ENCODE measurements at places on chromosomes 7 and 10.

- DNase-seq, result no peak
Observed at GRCh38 chr7:39594988-39595620, 28.3 kb upstream of the RALA start.

- no peak for DNase-seq
Observed at GRCh38 chr7:69173846-69174245, 424.4 kb upstream of the AUTS2 start.

GRCh38 chr7:43766564-43766963, 8.1 kb downstream of the BLVRA start:
- DNase-seq, result no peak

- no peak for DNase-seq
Observed at GRCh38 chr7:96440328-96440727, 118.4 kb upstream of the SLC25A13 start.

DNA sequence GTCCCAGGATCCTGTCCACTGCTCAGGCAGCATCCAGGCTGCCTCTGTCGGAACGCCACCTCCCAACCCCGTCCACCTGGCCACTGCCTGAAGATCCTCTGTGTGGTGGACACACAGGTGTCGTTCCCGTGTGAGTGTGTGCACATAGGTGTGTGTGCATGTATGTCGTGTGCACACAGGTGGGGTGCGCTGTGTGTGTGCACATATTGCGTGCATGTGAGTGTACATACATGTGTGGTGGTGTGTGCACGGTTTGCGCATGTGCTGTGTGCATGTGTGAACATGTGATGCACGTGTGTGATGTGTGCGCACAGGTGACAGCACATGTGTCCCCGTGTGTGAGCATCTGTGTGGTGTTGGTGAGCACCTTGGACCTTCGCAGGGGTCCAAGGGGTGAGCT, 7.1 kb downstream of the TMEM184A start:
- no peak for DNase-seq

- no peak for DNase-seq
Observed at GRCh38 chr7:4612939-4613841, 68.9 kb upstream of the FOXK1 start.

GRCh38 chr10:20887706-20888555, 9.2 kb downstream of the NEBL start:
- DNase-seq, result no peak

DNA sequence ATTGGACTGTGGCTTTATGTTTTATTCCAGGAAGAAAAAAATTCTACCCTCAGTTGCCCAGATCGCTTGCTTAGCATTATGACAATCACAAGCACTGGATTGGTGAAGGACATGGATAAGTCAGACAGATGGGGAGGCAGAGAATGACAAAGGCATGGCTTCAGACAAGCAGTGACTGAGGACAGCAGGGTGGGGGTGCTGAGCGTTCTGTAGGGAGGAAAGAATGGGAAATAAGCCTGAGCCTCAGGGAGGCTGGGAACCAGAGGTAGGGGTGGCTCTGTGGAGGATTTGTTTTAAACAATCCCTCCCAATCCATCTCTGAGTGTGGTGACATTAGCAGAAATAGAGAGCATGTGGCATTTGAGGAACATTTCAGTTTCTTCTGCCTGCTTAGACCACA, 896.9 kb downstream of the CCSER2 start:
- DNase-seq, result no peak

DNA sequence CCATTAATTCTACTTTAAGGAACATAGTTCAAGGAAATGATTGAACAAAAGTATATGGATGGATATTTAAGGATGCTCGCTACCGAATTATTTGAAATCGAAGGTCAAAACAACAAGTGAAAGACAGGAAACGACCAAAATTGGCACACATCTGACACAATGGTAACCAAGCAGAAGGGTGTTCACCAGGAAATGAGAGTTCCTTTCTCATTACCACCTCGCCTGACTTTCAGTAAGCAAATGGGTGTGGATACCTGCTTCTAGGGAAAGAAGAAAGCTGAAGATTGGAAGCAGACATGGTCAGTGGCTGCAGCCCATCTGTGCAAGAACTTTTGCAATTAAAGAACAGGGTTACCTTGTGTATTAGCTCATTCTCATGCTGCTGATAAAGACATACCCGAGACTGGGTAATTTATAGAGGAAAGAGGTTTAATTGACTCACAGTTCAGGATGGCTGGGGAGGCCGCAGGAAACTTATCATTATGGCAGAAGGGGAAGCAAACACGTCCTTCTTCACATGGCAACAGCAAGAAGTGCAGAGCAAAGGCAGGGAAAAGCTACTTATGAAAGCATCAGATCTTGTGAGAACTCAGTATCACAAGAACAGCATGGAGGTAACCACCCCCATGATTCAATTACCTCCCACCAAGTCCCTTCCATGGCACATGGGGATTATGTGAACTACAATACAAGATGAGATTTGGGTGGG, 6.2 kb upstream of the TMEM273 start:
- DNase-seq, result no peak

GRCh38 chr7:15558756-15559155, 3.1 kb downstream of the AGMO start:
- DNase-seq, result no peak

- DNase-seq, result no peak
Observed at GRCh38 chr10:47164800-47165128, 135.2 kb upstream of the GDF10 start.

DNA sequence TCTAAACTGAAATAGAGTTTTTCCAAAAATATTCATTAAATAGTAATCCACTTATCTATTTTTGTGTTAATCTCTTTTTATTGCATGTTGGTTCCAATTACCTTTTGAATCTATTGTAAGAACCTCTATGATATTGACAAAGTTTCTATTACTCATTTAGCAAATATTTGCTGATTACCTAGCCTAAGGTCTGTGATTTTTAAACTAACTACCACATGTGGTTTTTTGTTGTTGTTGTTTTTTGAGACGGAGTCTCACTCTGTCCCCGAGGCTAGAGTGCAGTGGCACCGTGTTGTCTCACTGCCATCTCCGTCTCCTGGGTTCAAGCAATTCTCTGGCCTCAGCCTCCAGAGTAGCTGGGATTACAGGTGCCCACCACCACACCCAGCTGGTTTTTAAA, 2.0 kb upstream of the ASB13 start:
- DNase-seq, result no peak

GRCh38 chr7:20301311-20301939, 29.3 kb upstream of the ITGB8 start:
- no peak for DNase-seq

DNA sequence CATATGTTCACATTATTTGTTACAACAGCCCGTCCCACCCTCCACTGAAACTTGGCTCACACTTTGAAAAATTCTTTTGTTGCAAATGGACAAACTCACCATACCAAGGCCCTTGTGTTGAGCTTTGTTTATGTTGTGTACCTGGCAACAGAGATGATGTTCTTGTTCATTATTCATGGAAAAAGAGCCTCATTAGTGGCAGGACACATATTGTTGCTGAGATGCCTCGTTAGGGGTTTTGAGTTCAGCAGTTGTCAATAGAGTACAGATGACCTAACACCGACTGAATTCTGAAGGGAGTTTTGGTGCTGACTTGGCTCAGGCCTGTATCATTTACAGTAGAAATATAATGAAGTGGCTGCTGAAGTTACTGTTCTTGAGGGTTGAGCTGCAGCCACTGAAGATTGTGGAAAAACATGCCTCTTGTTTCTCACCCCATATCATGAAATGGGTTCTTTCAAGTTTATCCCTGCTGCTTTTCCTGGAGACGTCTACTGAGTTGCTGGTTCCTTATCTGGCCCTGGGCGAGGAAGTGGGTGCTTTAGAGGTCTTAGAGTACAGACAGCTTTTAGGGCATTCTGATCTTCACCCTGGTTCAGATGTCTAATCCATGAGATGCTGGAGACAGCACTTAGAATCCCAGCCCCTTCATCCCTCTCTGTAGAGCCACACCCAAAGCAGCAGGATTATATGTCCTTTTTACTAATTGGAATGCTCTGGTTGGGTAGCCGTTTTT, 149.7 kb downstream of the WNT2 start:
- no peak for DNase-seq

DNA sequence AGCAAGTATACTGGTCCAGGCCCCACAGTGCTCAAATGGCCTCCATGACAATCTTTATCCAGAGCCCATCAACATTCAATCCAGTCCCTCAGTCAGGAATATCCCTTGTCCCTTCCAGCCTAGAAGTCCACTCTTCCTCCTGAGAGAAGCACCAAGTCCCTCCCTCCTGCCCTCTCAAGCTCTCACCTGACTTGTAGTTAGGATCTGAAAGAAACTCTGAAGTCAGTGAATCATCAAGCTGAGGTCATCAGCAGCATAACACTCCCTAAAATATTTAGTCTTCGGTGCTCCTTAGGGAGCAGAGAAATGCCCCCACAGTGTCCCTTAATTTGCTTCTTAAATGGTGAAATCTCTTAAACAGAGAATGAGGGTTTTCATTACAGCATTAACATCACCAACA, 31.0 kb downstream of the GRM8 start:
- DNase-seq, result no peak

DNA sequence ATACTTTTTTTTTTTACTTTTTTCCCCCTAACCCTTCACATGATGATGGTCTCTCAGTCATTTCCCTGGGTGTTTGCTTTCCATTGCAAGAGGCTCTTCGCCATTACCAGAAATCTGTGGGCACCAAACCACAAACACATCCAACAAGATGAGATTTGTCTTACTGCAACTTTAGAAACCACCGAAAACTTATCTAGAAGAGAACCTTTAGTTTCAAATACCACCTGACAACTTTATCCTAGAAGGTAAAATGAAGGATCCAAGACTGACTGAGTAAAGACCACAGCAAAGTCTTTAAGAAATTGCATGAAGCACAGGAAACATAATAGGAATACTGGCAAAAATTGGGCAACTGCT, 363.3 kb upstream of the MBL2 start:
- no peak for DNase-seq

- no peak for DNase-seq
Observed at GRCh38 chr7:114554781-114555537, 140.3 kb downstream of the FOXP2 start.

GRCh38 chr7:91306266-91306665, 42.0 kb downstream of the FZD1 start:
- DNase-seq, result no peak

- no peak for DNase-seq
Observed at GRCh38 chr10:119630300-119630699, 20.9 kb upstream of the BAG3 start.

GRCh38 chr7:32779167-32779566, 112.4 kb downstream of the KBTBD2 start:
- DNase-seq, result no peak

- no peak for DNase-seq
Observed at GRCh38 chr7:69508736-69509135, 89.5 kb upstream of the AUTS2 start.

DNA sequence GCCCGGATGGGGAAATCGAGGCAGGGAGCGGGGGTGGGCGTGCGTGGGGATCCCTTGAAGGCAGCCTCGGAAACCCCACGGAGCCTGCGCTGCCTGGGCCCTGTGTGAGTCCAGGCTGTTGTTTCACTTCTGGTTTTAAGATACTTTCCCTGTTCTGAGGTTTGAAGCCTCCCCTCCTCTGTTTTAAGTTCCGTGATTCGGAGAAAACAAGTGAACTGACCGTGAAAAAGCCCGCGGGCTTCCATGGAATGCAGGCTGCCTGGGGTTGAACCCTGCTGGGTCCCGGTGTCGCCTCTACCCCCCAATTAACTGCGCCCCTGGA, 401 bp downstream of the LRRC27 start:
- DNase-seq, result no peak

DNA sequence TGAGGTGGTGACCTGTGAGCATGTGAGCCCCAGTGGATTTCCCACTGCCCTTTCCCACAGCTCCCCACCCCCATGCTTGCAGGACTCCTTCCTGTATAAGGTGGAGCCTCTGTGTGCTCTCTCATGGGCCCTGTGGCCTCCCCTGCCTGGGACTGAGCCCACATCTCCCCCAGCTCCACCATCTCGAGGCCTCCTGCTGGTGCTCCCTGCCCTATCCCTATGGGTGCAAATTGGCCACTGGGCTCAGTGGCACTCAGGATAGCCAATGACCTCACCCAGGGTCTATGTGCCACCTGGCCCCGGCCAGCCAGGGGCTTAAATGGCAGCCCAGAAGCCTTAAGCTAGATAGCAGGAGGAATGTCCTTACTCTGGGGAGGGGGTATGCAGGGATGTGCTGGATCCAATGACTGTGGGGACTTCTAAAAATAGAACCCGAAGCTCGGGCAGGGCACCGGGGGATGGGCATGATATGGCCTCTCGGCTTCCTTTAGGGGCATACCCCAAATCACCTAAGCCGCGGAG, 2.0 kb downstream of the LDB3 start:
- no peak for DNase-seq

GRCh38 chr7:96734343-96734742, 24.7 kb upstream of the SEM1 start:
- no peak for DNase-seq

DNA sequence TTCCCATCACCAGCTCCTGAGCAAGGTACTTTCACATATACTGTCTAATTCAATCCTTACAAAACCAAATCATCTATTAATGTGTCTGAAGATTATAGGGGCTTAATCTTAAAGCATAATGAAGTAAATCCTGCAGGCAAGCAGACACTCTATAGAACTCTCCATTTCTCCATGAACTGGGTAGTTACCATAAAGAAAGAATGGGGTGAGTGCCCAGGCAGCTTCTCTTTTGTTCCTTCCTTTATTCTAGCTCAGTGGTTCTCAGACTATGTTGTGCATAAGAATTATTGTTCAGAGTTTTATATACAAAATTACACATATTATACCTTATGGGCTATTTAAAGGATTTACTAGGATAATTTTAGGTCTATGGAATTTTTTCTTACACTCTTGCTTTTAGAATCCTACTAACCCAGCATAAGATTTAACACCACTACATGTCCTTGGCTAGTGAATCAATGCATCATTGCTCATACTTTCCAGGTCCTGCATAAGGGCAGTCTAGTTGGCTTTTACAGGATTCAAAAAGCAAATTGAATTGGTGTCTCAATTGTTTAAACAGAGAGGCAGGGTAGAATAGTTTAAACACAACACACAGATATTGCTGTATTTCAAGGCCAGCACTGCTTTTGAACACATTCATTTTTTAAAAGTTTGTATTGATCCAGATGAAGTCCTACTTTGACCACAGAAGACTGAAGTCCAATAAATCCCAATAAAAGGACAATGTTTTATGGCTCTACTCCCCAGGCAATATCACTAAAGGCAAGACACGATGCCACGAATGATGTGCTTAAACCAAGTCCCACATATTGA, 12.9 kb downstream of the SGCE start:
- DNase-seq, result no peak

- no peak for DNase-seq
Observed at GRCh38 chr10:102868911-102869257, 386 bp upstream of the AS3MT start.
